Pons (tissue), 1 donor: ENCODE measurements at places on chromosomes 1 and 21.

DNA sequence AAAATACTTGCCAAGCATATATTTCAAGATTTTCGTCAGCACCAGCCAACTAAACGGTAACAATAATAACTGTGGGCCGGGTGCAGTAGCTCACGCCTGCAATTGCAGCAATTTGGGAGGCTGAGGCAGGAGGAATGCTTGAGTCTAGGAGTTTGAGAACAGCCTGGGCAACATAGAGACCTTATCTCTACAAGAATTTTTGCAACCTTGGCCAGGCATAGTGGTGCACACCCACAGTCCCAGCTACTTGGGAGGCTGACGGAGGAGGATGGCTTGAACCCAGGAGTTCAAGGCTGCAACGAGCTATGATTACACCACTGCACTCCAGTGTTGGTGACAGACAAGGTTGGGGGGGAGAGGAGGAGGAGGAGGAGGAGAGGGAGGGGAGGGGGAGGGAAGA lies 145.0 kb upstream of the TIAM1 start:
- no peak for DNase-seq

DNA sequence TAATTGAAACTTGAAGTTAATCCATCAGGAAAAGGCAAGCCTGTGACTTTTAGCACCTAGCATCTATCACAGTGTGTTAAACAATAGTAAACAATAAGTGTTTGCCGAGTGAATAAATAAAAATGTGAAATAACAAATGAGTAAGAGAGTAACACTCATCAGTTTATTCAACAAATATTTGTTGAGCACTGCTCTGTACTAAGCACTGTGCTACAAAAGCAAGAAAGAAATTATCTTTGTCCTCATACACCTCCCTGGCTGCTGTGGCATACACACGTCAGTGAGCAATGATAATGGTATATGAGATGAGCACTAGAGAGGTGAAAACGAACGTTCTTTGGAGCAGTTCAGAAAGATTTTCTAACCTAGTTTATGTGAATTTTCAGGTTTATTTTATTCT lies 295.0 kb upstream of the LRRC7 start:
- DNase-seq, result no peak

DNA sequence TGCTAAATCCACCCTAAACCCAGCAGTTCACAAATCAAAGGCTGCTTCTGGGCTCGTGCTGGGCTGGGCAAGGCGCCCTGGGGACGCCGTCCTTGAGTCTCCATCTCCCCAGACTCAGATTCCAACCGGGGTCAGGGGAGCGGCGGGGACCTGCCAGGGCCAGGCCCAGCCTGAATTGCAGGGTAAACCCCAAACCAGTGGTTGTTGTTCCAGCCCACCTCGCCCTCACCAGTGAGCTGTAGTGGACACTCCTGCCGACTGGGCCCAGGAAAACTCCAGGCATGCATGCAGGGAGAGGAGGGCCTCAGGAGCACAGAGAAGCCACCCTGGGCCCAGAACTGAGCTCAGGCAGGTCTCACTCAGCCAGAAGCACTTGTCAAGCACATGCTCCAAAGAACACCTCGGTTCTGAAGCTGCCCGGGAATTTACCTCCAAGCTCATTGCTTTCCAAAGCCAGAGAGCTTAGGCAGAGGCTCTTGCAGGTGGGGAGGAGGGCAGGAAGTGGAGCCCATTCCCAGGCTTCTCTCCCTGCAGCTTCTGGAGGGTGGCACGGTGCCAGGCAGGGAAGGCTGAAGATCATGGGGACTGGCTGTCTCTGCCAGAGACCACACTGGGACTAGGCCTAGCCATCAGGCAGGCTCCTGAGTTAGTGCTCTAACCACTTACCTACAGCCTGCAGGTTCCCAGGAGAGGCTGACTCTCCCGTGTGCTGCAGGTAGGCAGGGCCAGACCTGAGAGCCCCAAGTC lies 437.0 kb downstream of the MATN1 start:
- no peak for DNase-seq

DNA sequence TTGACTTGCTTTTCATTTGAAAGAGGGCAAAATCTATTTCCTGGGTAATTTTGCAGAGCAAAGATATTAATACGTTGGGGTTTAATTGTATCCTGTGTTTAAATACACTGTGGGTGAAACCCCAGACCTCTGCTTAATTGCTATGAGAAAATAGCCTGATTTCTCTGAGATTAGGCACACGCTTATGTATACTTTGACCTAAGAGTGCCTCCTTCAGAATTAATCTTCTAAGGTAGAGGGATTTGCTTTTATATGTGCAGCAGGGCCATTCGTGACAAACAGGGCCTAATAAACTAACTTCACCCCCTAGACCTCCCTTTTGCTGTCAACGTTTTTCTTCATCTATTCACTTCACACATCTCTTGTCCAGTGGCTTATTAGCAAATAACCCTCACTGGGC lies 216.9 kb upstream of the ADGRL2 start:
- DNase-seq, result no peak
